ENCODE measurements at places on chromosomes 6 and 20.
A peak's percentile ranks its signal among the peaks of the same experiment; 100 is the strongest.

DNA sequence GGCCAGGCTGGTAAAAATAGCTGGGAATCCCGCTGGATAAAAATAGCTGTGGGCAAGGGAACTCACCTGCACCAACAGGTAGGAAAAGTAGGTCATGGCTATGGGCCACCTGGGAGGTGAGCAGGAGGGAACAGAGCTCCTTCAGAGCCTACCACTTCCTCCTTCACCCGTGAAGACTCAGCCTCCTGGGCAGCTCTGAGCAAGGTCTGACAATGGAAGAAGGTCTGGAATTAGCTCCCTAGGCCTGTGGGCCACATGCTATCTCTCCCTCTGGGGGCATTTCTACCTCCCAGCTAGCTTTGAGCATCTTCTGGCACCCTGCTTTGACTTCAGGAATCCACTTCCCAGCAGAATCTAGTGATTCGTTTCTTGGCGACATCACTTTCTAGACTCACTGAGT is 153.9 kb downstream of the MRPL14 start:
- no peak for DNase-seq

GRCh38 chr20:13278812-13279570 is 57.9 kb downstream of the ISM1 start:
- DNase-seq: no peak

DNA sequence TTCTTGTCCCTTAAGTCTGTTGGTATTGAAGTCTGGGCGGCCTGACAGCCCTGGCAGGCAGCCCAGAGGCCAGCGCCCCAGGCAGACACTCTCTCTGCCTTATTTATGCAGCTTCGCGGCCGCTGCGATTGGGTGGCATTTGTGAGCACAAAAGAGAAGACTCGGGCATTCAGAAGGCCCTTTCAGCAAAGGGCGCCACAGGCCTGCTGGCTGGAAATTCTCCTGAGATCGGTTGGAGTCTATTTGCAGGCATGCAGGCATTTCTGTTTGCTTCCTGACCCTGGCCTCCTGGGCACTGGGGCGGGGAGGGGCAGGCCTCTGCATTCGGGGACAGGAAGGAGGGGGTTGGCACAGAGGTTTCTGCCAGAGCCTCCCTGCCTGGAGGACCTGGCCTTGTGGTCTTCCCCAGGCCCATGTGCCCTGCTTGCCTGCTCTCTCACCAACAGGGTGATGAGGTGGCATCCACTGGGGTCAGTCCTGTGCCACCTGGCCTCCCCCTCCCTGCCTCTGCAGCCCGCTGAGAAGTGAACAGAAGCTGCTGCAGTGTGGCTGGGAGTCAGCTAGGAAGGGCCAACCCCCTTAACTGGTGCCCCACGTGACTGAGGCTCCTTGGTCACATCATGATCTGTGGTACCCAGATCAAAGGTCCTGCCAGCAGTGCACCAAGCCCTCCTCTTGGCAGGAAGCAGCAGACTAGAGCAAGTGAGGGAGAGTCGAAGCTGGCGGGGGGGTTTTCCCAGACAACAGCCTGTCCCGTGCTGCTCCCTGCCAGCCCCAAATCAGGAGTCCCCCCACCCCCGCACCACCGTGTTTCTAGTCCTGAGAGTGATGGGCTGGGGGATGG is 16.6 kb upstream of the CCDC167 start:
- peak; percentile 80 for DNase-seq

DNA sequence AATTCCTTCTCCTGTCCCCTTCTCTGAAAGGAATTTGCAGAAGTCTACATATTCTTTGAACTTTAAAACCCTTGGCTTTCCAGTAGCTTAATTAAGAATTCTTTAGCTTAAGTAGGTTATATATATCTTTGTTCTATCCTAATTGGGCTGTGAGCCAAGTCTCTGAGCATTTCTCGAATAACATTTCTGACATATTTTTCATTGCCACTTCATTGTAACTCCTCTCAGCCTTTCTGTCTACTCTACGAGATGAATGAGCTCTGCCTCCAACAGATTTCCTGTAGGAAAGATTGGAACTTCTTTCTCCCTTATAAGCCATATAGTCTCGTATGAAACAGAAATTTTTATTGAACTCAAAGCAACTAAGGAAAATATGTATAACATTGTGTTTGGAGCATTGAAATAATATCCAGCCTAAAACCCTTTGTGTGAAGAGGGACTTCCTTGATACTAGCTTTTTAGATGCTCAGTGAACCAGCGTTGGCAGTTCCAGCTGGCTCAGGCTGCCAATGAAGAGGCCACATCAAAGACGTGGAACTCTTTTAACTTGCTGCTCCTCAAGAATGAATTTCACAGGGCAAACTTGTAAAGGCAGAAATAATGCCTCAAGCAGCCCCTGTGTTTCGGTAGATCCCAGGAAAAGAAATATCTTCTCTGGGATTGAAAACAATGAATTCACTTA is 87.7 kb upstream of the NOX3 start:
- DNase-seq: no peak

- no peak for DNase-seq
These were observed 35.6 kb upstream of the TRAM2 start for GRCh38 chr6:52612336-52613054.

GRCh38 chr20:63689046-63690002 is 7.1 kb upstream of the TNFRSF6B start:
- DNase-seq: no peak

DNA sequence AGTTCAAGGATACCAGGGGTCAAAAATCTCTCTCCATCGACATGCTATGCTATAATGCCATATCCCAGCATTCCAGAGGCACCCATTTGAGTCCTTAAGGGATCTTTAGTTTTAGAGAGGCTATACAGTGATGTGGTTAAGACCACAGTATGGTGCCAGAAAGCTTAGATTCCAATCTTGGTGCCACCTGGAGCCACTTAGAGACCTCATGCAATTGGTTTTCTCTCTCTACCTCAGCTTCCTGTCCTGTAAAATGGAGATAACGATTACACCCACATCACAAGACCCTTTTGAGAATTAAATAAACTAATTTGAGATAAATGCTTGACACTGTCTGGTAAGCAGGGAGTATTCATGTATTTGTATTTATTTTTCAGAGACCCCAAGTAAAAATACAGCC is 39.0 kb downstream of the PLAGL1 start:
- DNase-seq: no peak

DNA sequence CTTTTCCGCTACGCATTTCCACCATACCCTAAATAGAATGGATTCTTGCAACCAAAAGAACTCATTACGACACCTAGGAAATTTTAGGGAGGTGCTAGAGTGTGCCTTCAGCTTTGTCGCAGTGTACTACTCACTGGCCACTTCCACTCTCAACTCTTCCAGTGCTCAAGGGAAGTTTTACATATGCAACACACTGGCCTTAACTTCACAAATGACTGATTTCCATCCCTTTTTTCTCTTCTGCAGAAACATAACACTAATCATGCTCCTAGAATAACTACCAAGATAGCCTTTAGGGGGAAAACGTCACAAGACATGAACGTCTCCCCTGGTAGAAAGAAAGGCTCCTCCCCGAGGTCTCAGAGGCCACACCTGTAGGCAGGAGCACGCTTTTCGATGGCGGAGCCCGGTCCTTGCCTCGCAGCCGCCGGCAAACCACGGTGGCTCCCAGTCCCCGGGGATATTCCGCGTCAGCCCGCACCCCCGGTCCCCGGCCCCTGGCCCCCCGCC is 584 bp downstream of the LYRM4 start:
- DNase-seq: peak; percentile 52

GRCh38 chr6:56349194-56349593 is 101.8 kb upstream of the COL21A1 start:
- DNase-seq: no peak

- DNase-seq: no peak
These were observed 43.7 kb downstream of the TRMT11 start for GRCh38 chr6:126030045-126030444.

- no peak for DNase-seq
These were observed 44.4 kb downstream of the RSPO3 start for GRCh38 chr6:127162836-127163235.

DNA sequence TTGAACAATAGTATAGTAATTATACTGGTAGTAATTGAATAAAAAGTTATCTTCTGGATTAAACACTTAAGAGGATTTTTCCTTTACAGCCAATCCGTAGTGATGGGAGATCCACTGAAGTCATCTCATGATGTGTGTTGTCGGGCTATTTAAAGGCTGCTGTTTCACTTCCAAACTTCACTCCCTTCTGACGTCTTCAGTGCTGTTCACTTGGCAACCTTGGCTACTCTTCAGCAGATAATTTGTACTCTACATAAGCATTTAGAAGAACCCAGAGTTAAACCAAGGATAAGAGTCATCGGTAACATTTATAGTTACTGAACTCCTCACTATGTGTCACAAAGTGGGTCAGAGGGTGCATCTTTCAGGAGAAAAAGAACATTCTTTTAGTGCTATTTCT is 179.1 kb upstream of the EYA4 start:
- no peak for DNase-seq

DNA sequence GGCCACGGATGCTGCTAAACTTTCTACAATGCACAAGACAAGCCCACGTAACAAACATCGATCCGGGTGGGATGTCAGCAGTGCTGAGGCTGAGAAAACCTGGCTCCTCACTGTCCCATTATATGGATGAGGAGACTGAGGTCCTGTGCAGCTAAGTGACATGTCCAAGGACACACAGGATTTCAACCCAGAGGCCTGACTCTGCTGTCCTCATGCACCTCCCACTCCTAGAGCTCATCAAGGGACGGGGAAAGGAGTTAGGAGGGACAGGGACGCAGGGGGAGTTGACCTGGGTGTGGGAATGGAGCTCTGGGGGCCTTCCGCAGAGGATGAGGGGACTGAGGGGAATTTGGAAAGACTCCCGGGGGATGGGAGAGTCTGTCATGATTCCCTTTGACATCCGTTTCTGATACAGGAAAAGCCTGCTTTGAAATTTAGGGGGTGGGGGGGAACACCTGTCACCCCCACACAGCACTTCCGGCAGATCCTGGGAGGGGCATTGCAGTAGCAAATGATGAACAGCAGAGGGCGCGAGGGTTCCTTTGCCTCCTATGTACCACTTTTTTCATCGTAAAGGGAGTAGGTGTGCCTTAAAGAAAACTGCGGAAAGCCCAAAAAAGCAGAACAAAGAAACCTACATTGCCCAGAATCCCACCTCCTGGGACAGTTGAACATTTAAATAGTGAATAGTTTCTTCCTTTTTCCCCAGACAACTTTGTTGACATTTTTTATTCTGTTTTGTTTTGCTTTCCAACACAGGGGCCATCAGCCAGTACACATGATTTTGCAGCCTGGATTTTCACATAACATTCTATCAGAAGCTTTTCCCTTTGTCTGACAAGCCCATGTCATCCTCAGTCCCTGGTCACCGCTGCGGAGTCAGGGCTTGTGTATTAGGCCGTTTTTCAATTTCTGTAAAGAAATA is 48.6 kb downstream of the SLC2A10 start:
- peak; percentile 12 for DNase-seq

DNA sequence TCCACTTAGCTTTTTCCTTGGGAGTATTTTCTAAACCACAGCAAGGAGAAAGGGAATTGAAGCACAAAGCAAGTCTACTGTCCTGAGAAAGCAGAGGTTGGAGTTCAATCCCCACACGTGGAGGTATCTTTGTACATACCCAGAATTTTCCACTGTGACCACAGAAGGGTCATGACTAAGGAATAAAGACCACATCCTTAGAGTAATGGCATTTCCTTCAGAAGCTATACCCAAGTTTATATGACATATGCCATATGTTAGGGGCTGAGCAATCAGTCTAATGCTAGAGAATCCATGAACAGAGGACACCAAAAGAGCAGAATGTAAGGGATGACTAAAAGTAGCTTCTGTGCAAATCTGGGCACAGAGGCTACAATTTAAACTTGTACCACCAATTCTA is 46.4 kb downstream of the ATG5 start:
- no peak for DNase-seq

DNA sequence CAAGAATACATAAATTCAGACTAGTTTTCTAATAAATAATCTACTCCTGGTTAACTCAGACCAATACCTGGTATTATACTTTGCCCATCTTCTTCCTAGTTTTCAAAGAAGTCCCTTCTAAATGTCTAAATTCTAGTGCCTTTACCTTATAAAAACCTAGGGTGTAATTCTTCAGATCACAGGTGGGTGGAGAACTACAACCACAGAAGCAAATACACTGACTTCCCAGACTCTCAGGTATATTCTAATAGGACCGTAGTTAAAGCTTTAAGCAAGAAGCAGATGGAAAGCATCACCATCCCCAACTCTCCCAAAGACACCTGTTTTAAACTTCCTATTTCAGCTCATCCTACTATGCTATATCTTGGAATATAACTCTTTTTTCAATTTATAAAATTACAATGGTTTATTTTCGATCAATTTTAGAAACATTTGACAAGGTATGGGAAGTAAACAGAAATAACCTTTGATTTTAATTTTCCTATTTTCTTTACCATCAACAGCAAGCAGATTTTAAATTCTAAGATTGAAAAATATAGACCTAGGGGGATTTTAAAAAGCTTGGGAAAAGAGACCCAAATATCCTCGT is 15.8 kb downstream of the MAN1A1 start:
- no peak for DNase-seq

GRCh38 chr6:106586815-106587415 is 42.4 kb downstream of the RTN4IP1 start:
- DNase-seq: no peak

GRCh38 chr20:21523281-21523868 is 9.5 kb upstream of the NKX2-2 start:
- no peak for DNase-seq

- DNase-seq: no peak
These were observed 66.3 kb downstream of the RBM38 start for GRCh38 chr20:57457243-57458095.

GRCh38 chr6:118586746-118587485 is 38.8 kb downstream of the PLN start:
- DNase-seq: no peak

DNA sequence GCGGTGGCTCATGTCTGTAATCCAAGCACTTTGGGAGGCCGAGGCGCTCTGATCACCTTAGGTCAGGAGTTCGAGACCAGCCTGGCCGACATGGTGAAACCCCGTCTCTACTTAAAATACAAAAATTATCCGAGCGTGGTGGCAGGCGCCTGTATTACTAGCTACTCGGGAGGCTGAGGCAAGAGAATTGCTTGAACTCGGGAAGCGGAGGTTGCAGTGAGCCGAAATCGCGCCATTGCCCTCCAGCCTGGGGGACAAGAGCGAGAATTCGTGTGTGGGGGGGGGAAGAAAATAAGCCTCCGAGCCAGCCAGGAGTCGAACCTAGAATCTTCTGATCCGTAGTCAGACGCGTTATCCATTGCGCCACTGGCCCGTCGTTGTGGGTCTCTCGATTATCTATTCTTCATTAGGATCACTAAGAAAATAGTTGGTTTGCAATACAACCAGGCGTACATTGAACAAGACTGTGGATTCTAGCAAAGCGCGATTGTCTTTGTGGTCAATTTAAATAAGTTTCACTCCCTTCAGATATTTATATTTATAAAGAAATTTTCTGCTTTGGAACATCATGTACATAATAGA is 33.9 kb upstream of the PRSS16 start:
- DNase-seq: no peak

- no peak for DNase-seq
These were observed 568 bp downstream of the CCDC170 start for GRCh38 chr6:151494235-151494935.

- DNase-seq: no peak
These were observed 13.8 kb downstream of the STX16 start for GRCh38 chr20:58664883-58665282.

Data from activated T-helper 1 cell treated with anti-CD3 and anti-CD28 coated beads, Interleukin-2, amount 50 U/mL, for 16 hours (primary cell).